ENCODE measurements at places on chromosomes 7 and 10.

DNA sequence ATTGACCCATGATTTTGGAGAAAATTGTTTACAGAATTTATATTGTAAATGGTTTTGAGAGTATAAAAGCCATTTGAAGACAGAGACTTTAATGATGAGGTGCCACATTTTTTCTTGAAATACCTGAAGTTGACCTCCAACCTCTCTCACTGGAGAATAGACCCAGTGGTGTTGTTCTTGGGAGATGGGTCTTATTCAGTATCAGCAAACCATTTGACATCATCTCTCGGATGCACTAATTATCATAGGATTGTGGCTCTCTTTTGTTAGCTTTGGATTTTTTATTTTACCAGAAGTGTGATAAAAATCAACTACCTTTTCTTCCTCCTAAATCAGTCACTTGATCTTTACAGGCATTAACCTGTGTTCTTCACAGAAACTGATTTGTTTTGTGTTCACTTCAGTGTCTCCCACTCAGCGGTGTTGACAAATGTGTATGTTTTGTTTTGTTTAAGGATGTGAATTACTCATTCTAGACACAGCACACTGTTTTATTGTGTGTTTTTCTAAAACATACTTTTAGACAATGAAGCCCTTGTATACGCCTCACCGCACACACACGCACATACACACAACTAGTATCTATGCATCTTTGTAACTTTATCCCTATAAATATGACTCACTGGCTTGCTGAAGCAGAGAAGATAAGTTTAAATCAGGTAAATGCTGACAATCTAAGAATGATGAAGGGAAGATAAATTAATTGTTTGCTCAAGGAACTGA, 455.6 kb downstream of the INHBA start:
- no peak for DNase-seq

DNA sequence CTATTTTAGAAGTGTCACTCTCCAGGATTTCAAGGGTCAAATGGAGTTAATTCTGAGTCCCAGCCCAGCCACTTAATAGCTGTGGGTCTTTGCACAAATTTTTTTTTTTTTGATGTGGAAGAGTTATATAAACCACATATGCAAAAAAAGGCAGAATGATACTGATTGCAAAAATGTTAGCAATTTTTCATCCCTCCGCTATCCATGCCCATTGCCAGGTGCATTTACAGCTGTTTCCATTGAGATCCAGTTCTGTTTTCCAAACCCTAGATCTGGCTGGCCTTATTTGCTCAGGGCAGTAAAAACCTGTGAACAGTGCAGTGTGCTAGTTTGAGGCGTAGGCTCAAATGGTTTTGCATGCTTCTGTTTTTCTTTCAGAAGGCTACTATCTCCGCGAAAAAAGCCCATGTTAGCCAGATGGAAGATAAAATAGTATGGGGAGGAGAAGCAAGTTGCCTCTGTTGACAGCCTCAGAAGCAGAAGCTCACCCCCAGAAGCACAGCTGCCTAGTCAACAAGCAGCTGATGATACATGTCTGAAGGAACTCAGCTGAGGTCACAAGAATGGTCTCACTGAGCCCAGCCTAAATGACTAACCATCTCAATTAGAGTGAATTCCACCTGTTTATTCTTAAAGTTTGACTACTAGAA, 997 bp upstream of the ZNF138 start:
- DNase-seq = no peak

- no peak for DNase-seq
These were observed 44.9 kb downstream of the SP8 start for GRCh38 chr7:20741801-20742200.

GRCh38 chr7:32378988-32379387, 111.2 kb downstream of the LSM5 start:
- DNase-seq = no peak

DNA sequence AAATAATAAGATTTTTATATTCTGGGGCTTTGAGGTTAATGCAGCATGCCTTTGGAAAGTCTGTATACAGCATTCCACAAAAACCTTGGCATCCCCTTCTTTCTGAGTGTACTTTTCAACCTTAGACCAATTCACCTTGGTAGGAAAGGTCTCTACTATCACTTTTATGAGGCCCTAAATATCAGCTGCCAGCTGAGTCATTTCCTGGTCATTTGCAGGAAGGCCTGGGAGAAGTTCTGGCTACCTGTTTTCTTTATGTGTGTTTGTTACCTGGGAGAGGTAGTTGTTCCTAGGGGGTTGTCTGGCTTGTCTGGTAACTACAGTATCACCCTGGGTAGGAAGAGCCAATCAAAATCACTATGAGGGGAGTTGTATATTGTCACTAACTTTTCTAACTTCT, 4.1 kb downstream of the SPAM1 start:
- DNase-seq = no peak

GRCh38 chr10:52621635-52622079, 150.9 kb downstream of the MBL2 start:
- DNase-seq = no peak

GRCh38 chr10:67657775-67658174, 38.2 kb downstream of the CTNNA3 start:
- no peak for DNase-seq

- DNase-seq = no peak
These were observed 341.5 kb upstream of the ZMIZ1 start for GRCh38 chr10:78727251-78727650.

- DNase-seq = no peak
These were observed 185.8 kb downstream of the RELN start for GRCh38 chr7:103803631-103804030.

DNA sequence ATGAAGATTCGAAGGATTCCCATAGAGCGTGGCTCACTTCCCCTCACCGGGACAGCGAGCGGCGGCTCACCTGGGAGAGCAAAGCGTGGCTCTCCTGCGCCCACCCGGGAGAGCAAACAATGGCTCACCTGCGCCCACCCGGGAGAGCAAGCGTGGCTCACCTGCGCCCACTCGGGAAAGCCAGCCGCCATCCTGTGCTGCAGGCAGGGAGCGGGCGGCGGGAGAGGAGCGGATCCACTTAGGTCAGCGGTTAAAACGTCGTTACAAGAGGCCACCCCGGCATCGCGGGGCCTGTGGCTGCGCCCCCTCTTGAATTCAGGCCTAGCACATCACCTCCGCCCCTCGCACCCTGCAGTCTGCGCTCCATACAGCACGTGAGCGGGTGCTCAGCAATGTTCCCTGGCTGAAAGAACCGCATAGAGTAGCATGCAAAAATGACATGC, 461 bp upstream of the FIGNL1 start:
- no peak for DNase-seq

DNA sequence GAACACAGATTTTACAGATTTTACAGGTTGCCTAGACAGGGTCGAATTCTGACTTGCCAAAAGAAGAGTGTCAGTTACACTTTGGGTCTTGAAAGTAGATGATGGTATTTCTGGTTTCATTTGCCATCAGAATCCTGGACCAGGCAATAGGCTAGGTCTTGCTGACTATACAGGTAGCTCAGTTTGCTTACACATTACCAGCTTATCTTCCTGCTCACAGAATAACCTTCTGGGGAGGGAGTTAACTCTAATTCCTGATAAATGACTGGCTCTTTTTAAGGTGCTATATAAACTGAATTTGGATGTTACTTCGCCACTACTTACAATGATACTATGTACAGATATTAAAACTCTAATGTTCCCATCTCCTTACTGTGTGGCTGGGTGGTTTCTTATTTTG, 39.8 kb downstream of the GBF1 start:
- DNase-seq = no peak

GRCh38 chr10:335151-335800, 200.0 kb downstream of the ZMYND11 start:
- DNase-seq = no peak

DNA sequence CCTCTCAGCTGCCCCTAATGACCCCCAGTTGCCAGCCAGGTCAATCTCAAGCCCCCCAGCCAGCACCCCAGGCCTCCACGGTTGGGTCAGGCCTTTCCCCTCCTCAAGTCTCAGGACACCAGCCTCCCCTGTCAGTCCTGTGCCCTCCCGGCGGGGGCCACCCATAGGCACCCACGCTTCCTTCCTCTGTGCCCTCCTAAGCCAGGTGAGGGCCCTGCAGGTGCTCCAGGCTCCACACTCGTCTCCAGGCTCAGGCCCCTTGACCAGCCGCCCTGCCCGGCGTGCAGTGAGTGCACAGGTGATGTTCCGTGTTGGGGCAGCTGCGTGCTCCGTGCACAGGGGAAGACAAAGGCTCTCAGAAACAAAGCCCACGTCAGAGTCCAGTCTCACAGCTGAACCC, 26.8 kb upstream of the ADGRA1 start:
- DNase-seq = no peak

- no peak for DNase-seq
These were observed 62.3 kb upstream of the LBX1 start for GRCh38 chr10:101291331-101292193.

DNA sequence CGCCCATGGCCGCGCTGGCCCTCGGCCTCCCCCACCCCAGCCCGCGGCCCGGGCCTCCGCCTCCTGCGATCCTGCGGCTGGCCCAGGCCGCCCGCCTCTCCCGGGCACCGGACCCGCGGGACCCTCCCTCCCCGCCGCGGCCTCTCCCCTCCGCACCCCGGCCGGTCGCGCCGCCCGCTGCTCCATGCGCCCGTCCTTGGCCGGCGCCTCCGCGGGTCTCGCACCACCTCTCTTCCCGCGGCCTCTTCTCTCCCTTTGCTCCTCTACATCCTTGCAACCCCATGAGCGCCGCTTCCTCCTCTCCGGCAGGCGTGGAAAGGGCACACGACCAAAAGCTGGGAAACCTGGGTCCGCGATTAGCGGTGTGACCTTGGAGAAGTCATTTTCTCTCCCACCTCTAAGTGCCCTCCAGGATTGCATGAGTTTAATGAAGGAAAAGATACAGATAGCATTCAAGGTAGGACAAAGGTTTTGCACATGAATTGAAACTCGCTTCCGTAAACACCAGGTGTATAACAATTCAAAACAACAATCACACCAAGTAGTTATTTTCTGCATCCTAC, 448 bp upstream of the SRPK2 start:
- DNase-seq = no peak

GRCh38 chr10:93058139-93058538, 2.5 kb upstream of the CYP26C1 start:
- DNase-seq = no peak

GRCh38 chr10:7380704-7381241, 30.1 kb downstream of the SFMBT2 start:
- no peak for DNase-seq

DNA sequence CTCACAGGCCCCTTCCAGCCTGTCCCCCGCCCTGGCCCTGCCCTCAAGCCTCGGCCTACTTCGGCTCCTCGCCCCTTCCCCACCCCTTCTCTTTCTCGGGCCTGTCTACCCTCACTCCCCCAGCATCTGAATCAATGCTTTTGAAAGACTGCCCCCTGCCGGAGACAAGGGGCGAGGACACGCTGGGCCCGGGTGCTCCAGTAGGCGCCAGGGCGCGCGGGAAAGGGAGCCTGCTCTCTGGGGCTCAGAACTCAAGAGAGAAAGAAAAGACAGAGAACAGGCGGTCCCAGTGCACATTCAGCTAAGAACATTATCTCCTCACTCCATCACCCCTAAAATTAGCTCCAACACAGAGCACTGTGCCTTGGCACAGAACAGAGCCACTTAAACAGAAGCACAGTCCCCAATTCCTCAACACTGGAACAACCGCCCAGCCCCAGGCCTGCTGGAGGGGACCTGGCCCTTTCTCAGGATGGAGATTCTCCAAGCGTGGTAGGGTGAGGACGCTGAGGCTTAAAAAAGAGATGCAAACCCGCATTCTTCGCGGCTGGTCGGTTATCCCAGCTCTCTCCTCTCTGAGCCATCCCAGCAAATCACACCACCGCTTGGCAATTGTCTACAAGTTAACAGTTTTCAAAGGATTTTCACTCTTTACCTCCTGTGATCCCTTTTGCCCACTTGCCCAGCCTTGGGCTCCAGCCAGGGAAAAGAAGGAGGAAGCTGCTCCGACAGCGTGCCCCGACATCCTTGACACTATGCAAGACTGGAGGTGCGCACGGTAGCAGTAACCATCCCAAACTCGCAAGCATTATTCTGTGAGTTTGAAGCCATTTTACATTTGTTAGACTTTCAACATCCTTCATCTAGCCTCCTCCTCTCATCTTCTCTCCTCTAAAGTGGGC, 2.1 kb downstream of the GIGYF1 start:
- DNase-seq = peak; percentile 56

- DNase-seq = no peak
These were observed 732 bp downstream of the FAM53B start for GRCh38 chr10:124743191-124744101.

- DNase-seq = no peak
These were observed 30.6 kb upstream of the PFKFB3 start for GRCh38 chr10:6171881-6172695.

DNA sequence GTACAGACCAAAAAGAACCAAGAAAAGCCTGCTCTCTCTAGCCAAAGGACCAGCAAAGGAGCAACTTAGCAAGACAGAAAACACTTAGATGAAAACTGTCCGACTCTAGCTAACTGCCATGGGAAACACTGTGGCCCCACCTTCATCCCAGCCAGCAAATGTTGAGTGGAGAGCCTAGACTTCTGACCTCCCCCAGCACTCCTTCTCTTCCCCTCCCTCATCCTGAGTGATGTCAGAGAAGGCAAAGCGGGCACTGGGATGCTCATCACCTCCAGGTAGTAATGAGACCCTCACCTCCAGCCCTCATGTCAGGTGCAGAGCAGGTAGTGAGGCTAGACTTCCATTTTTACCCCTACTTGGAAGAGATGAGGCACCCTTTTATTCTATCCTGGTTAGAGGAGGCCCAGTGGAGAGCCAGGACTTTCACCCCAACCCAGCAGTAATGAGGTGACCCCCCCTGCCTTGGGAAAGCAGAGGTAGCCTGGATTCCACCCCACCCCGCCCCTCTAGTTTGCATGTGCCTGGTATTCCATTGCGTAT, 16.9 kb downstream of the CUZD1 start:
- no peak for DNase-seq

DNA sequence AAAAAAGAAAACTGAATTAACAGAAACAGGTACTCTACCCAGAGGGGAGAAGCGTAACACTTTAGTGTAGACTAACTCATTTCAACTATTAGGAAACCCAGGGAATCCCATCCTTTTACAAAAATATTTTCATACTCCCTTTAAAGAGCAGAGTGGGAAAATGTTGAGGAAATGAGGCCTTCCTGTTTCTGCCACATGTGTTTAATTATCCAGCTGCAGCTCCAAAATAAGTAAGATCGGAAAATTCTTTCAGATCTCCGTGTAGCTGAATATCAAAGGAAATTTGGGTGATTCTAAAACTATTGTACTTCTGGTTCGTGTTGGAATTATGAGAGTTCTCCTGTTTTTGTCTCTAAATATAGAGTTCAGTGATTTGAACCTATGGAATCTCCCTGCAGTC, 58.0 kb upstream of the CAV2 start:
- DNase-seq = no peak

- DNase-seq = no peak
These were observed 315.7 kb downstream of the EXOC4 start for GRCh38 chr7:133568544-133568943.

DNA sequence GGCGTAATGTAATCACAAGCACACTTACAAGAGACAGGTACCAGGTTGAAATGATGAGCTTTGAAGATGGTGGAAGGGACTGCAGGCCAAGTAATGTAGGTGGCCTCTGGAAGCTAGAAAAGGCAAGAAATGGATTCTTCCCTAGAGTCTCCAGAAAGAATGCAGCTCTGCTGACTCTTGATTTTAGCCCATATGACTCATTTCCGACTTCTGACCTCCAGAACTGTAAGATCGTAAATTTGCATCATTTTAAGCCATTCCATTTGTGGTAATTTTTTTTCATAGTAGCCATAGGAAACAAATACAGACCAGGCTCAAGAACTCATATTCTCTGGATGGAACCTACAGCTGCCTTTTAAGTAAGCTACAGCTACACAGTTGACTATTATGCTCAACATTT, 315.5 kb downstream of the MAGI2 start:
- DNase-seq = no peak

- no peak for DNase-seq
These were observed 54.4 kb downstream of the ITGB8 start for GRCh38 chr7:20385126-20385525.

Measured in NK-92 treated with Interleukin-12 subunit alpha and Interleukin-12 subunit beta, amount 100 ng/mL, for 24 hours (cell line).